Stimulated activated CD8-positive, alpha-beta memory T cell treated with anti-CD3 and anti-CD28 coated beads, Interleukin-7, amount 100 ng/mL, for 24 hours (primary cell): ENCODE measurements at places on chromosomes 7 and 10.

- DNase-seq, result no peak
Observed at GRCh38 chr7:55730197-55730596, 132.4 kb downstream of the SEPTIN14 start.

GRCh38 chr7:41984888-41985287, 252.1 kb downstream of the GLI3 start:
- DNase-seq, result no peak

DNA sequence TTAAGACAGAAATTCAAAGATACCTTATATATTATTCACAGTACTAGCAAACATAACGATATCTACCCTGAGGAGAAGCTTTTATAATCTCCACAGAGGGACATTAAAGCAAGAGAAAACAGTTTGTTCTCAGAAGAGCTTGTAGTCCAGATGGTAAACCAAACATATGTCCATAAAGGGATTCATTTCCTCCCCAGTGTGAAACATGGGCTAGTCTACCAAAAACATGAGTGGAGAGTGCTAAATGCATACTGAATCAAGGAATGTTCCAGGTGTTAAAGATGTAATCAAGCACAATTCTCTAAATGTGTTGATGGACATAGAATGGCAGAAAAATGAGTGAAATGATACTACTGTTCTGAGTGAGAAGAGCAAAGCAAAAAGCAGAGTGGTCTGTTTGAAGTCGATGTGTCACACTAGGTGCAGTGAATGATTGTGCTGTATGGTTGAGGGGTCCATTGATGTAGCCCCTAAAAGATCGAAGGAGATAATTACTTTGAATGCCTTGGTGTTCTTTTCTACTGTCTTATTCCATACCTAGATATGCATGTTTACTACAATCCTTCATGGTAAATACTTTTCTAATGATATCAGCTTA, 25.3 kb downstream of the BCAP29 start:
- DNase-seq, result no peak

DNA sequence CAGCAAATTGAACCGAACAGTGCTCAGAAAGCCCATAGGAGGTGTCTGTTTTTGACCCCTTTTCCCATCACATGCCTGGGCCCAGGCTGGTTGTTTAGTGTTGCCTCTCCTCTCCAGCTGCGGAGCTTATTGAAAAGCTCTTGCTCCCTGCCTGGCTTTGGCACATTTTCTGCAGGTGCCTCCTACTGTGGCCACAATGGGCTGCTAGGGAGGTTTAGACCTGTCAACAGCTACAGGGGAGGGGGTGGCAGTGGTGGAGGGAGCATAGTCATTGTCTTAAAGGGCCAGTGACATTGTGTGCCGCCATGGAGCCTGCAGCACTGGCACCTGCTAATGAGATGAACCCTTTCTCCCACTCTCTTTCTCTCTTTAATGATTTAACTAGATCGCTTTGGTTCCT, 13.2 kb upstream of the ENO4 start:
- DNase-seq, result no peak

- DNase-seq, result no peak
Observed at GRCh38 chr10:121526801-121527221, 71.4 kb downstream of the FGFR2 start.

- no peak for DNase-seq
Observed at GRCh38 chr7:23335621-23336020, 36.5 kb downstream of the MALSU1 start.

GRCh38 chr7:22406715-22407114, 49.8 kb upstream of the RAPGEF5 start:
- no peak for DNase-seq

DNA sequence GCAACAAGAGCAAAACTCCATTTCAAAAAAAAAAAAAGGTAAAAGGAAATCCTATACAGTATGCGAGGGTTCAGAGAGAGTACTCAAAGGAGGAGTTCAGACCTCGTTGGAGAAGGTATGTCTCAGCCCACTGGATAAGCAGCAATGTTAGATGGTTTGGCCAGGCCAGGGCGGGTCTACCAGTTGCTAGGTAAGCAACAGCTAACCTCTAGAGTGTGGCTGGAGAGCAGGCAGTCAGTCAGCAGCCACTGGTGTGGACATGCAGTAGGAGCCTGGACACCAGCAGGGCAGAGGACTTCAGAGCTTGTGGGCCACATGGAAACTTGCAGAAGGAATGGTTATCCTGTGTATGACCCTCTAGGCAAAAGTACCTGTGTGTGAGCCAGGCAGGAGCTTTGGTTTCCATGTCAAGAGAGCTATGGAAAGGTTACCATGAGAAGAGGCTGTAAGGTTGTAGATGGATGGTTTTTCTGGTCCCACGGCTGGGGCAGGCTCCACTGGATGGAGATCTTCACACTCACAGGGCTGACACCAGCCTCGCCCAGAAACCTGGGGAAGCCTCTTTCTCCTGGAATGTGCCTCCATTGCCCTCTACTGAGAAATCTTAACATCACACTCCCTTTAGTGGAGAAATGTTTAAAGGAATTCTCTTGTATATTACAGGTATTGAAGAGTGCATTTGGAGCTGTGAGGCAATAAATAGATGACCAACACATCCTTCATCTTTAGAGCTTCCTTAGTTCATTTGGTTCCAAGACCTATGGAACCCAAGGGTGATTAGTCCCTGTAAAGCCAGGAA, 63.6 kb downstream of the CCDC186 start:
- no peak for DNase-seq

- DNase-seq, result no peak
Observed at GRCh38 chr7:78794101-78794500, 659.4 kb downstream of the MAGI2 start.
